ENCODE measurements at places on chromosomes 16 and 17. TPM values are rescaled to one million over a fixed set of nuclear protein-coding genes. Genes with fewer than 3 reads are reported as not detected.

OR4D1 gene
- total RNA-seq = not detected

PITPNM3 gene
- total RNA-seq = 2.2 TPM

MFAP4 gene
- 1.3 TPM for total RNA-seq

DNA sequence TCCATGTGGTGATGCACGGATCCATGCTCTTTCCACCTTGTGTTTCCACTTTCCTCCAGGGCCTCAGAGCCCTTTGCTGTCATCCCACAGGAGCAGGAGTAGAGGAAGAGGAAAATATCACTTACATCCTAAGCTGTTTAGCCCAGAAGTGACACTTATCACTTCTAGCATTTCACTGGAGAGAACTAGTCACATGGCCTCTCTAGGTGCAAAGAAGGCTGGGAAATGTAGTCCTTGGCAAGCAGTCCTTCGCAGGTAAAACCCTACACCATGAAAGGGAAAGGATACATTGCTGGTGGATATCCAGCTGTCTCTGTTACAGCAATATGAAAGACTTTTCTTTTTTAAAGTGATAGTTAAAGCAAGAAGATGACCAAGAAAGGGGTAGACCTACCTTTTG, 185.9 kb downstream of the RGS9 start:
- no peak for DNase-seq

Data from kidney epithelial cell (primary cell).